GM19239 (cell line): ENCODE measurements at places on chromosomes 5 and 9.

GRCh38 chr9:134595014-134595413, 46.6 kb upstream of the COL5A1 start:
- no peak for DNase-seq

- DNase-seq = no peak
Observed at GRCh38 chr5:120507197-120507596, 43.1 kb downstream of the PRR16 start.

DNA sequence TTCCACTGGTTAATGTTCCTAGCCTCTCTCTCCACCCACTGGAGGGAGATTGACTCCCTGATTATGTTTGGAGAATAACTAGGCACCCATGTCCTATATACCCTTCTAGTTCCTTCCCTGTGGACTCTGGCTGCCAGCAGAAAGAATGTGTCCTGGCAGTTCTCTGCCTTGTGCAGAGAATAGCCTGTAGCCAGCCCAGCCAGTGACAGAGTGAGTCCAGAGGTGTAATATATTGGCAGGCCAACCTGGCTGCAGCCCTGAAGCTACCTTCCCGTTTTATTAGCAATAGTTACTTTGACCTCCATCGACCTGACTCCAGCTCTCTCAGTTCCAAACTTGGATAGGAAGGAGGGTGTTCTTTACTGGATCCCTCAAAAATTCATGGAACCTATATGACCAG, 8.1 kb downstream of the SETD9 start:
- no peak for DNase-seq

GRCh38 chr9:137694962-137695875, 76.4 kb downstream of the EHMT1 start:
- DNase-seq = no peak

DNA sequence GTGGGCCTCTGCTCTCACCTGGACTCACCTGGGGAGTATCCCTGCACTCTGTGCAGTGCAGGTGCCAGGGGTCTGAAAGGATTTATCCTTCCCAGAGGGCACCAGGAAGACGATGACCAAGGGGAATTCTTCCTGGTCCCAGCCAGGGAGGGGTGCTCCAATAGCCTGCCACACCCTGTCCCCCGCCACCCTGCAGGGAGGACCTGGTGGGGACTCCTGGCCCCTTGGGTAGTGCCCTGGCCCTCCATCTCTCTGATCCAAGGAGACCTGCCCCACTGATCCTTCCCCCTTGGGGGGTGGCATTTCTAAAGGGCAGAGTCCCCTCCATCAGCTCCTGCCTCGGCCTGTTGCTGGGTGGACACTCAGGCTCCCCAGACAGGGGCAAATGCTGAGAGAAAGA, 70.7 kb downstream of the NTNG2 start:
- DNase-seq = no peak

DNA sequence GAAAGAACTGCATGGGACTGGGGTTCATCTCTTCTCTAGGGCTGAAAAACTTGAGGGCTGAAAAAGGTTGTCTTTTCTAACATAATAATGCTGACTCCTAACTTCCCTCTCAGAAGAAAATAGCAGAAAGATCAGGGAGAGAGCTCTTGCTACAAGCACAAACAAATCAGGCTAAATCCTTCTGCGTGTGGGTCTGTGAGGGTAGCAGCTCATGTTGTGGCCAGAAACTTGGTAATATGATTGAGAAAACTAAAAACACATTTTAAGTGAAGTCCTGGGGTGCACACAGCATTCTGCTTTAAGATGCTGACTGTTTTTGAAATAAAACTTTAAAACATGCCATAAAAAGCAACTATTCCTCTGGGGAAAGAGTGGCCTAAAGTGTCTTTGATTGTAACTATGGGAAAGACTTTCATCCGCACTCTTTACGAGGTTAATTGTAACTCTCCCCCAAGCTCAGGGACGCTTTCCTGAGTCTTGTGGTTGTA, 56.7 kb downstream of the SAXO1 start:
- no peak for DNase-seq

DNA sequence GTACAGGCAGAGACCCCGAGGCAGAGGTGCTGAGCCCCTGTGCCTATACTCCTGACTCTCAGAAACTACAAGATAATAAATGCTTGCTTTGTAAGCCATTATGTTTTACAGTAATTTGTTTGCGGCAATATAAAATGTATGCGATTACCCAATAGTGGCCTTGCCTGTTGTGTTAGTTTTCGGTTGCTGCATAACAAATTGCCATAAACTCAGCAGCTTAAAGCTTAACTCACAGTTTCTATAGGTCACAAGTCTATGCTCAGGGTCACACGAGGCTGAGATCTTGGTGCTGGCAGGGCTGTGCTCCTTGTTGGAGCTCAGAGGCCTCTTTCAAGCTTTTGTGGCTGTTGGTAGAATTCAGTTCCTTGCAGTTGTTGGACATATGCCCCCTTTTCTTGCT, 114.8 kb downstream of the COL23A1 start:
- no peak for DNase-seq

DNA sequence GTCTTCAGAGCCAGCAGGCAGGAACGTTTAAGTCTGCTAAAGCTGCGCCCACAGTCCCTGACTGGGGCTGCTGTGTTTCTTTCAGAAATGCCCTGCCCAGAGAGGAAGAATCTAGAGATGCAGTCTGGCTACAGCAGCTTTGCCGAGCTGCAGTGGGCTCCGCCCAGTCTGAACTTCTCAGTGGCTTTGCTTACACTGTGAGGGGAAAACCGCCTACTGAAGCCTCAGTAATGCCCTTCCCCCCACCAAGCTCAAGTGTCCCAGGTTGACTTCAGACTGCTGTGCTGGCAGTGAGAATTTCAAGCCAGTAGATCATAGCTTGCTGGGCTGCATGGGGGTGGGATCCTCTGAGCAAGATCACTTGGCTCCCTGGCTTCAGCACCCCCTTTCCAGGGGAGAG, 78.4 kb downstream of the SREK1 start:
- DNase-seq = no peak

DNA sequence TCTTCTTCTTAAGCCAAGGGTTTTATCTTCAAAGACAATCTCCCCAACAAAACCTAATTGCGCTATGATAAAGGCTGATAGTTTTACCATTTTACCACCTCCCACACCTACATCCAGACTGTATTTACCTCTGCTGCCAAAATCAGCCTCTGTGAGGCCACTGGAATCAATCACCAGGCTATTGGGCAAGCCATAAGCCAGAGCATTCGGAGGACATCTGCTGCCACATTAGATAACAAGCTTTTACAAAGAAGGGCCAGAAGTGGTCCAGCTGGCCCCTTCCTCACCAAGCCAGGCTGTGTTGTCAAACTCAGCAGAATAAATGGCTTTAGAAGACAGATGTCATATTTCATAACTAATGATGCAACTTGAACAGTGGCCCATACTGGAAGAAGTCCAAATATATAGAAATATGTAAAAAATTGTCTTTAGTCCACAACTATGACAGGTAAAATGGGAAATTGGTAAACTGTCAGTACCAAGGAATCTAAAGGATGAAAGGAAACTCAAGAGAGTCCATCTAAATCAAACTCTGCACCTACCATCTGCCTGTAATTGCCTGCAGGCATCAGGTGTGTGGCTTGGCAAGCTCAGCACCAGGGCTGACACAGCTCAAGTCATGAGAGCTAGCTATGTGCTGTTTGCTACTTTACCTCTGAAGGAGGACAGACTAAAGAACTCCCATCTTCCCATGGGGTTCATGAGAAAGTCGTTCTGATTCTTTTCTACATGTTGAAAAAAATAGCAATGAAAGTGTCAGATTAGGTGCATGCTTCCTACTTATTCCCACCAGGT, 16.1 kb downstream of the SLC45A2 start:
- DNase-seq = no peak

DNA sequence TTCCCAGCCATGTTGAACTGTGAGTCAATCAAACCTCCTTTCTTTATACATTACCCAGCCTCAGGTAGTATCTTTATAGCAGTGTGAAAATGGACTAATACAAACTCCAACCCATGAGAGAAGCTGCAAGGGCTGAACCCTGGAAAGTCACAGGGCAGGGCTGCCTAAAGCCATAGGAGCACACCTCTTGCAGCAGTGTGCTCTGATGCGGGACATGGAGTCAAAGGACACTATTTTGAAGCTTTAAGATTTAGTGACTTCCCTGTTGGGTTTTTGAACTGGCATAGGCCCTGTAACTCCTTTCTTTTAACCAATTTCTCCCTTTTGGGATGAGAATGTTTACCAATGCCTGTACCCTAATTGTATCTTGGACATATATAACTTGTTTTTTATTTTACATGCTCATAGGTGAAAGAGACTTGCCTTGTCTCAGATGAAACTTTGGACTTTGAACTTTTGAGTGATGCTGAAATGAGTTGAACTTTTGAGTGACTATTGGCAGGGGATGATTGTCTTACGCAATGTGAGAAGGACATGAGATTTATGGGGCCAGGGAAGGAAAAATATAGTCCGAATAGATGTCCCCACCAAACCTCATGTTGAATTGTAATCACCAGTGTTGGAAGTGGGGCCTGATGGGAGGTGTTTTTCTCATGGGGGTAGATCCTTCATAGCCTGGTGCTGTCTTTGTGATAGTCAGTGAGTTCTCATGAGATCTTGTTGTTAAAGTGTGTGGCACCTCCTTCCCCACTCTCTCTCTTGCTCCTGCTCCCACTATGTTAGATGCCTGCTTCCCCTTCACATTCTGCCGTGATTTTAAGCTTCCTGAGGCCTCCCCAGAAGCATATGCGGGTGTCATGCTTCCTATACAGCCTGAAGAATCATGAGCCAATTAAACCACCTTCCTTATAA, 159.5 kb upstream of the SPEF2 start:
- DNase-seq = no peak

GRCh38 chr5:148939676-148940075, 113.3 kb downstream of the ADRB2 start:
- no peak for DNase-seq

- DNase-seq = no peak
Observed at GRCh38 chr5:114838937-114839336, 330.8 kb downstream of the TRIM36 start.

DNA sequence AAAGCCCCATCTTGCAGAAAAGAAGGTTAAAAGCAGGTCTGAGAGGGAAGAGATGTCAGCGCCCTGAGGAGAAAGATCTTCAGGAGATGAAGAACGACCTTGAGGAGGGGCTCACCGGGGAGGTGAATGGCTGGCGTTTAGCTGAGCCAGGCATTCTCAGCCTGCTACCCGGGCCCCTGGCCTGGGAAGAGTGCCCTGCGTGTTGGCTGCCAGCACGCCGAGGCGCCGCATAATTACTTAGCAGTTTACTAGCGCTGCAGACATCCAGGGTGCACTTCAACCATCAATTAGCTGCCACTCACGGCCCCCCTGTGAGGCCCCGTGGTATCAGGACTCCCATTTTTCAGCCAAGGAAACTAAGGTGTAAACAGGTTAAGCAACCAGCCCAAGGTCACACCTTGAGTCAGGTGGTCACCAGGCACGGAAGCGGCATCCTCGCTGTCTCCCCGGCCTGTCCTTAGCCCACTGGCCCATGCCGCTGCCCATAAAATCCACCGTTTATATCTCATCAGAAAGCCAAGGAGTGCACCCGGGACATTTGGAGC, 551.9 kb downstream of the BNC2 start:
- DNase-seq = no peak

GRCh38 chr9:28923351-28923750, 1350.1 kb upstream of the C9orf72 start:
- no peak for DNase-seq

DNA sequence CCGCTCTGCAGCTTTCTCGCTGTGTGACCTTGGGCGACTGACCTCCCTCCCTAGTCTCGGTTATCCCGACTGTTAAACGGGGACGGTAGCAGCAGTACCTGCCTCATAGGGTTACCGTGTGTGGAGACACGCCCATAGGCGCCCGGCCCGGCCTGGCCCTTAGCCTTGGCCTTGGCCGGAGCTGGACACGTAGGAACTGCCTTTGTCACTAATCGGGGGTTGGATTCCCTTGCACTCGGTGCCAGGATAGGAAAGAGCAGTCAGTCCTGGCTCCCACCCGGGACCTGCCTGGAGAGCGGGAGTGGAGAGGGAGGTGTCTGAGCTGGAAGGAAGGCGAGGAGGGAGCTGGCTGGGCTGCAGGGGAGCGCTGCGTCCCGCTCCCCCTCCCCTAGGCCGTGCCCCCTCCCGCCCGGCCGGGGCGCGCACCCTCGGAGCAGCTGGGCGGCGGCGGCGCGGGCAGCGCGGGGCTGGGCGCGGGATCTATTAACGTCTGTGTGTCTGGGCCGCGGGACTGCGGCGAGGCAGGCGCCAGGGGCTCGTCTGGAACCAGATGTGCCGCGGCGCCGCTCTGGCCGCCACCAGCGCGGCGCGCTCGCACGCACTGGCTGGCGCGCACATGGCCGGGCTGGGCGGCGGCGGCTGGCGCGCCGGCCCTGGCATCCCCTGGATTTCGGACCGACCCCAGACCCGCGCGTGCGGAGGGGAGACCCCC, 31.7 kb downstream of the PRRX2 start:
- DNase-seq = no peak

- DNase-seq = no peak
Observed at GRCh38 chr5:142644127-142644526, 41.8 kb downstream of the FGF1 start.

GRCh38 chr9:28177925-28178324, 604.6 kb upstream of the C9orf72 start:
- no peak for DNase-seq

- no peak for DNase-seq
Observed at GRCh38 chr5:153299891-153300290, 190.6 kb upstream of the GRIA1 start.

- DNase-seq = no peak
Observed at GRCh38 chr9:132210472-132211145, 48.8 kb downstream of the NTNG2 start.

- DNase-seq = no peak
Observed at GRCh38 chr5:131542723-131543122, 92.3 kb downstream of the RAPGEF6 start.

DNA sequence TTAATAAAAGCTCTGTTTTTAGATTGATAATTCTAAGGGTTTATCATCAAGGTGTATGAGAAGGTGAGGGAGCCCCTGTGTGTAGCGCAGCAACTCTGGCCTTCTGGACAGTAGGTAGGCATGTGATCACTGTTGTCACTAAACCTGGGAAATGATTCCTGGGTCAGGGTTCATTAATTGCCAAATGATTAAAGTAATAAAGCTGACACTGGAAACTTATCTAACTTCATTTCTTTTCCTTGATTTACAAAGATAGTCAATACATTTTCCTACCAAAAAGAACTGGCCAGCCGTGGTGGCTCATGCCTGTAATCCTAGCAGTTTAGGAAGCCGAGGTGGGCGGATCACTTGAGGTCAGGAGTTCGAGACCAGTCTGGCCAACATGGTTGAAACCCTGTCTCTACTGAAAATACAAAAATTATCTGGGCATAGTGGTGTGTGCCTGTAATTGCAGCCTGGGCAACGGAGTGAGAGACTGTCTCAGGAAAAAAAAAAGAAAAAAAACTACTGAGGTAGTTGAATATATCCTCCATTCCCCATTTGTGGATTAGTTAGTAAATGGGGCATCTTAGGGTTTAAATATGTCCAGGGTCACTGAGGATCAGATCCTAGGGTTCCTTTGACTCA, 2.4 kb downstream of the EHMT1 start:
- no peak for DNase-seq

GRCh38 chr9:138016406-138017187, 139.0 kb downstream of the CACNA1B start:
- DNase-seq = no peak

DNA sequence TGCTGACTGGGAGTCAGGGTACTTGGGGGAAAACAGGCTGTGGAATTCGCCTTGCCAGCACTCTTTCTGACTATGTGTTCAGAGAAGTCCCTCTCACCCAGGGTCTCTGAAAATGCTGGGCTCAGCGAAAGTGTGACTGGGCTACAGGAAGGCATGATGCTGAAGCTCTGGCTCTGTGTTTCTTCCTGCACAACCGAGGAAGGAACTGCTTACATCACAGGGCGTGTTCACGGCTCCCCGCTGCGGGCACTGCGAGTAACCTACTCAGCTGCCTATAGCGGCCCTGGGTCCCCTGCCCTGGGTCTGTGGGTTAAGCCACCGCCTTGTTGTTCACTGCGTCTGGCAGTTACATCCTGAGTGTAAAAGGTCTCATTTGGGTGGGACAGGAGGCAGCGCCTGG, 222.4 kb upstream of the IRX4 start:
- DNase-seq = no peak
